ENCODE measurements at places on chromosomes 3 and 15.
A peak's percentile ranks its signal among the peaks of the same experiment; 100 is the strongest.

- no peak for DNase-seq
Measured at GRCh38 chr3:24521420-24522145, 26.9 kb upstream of the THRB start.

- DNase-seq, result no peak
Measured at GRCh38 chr3:56825567-56826438, 24.1 kb upstream of the ARHGEF3 start.

DNA sequence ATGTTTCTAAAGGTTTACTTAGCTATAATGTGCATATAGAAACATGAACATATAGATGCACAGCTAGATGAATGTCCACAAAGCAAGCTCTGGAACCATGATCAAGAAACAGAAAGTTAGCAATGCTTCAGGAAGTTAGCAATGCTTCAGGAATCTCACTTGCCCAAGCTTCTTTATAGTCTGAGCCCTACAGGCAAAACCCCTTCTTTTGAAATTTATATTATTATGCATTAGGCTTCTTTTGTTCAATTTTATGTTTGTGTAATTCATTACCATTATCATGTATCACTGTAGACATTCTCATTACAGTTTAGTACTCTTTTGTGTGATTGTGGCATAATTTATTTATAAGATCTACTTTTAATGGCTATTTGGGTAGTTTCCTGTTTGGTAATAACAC, 286.4 kb upstream of the BCHE start:
- peak; percentile 51 for DNase-seq

GRCh38 chr3:110577854-110578253, 493.8 kb upstream of the NECTIN3 start:
- DNase-seq, result no peak

DNA sequence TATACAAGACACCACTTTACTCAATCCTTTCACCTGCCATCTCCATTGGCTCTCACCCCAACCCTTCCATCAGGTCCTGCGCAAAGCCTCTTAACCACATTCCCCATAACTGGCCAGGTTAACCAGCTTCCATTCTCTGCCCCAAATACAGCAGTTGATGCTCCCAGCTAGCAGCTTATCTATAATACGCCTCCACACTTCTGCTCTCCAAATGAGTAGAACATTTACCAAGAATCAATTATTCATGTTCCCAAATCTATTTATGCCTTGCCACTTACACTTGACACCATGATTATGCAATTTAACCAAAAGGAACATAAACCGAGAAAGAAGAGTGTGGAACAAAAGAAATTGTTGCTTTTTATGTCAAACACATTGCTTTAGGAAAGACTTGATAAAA, 103.7 kb upstream of the TPM1 start:
- DNase-seq, result no peak

GRCh38 chr3:28835249-28835648, 445.6 kb upstream of the RBMS3 start:
- DNase-seq, result no peak

DNA sequence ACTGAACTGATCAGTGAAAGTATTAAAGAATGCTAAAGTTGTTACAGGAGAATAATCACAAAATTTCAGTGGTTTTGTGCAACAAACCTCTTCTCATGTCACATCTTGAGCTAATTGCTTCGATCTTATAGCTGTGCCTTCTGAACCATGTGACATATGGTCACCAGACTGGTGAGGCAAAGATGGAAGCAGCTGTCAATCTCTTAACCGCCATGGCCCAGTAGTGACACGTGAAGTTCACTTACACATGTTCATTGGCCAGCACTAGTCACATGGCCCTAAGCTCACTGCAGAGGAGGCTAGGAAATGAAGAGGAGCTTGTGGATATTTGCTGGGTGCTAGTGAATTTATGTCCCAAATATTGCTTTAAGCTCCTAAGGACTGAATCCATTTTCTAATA, 32.5 kb downstream of the BOC start:
- no peak for DNase-seq

- no peak for DNase-seq
Measured at GRCh38 chr3:18007980-18008379, 265.5 kb upstream of the TBC1D5 start.
